Fibroblast of upper back skin (primary cell): ENCODE measurements at places on chromosomes 1 and 21.

- DNase-seq = no peak
Observed at GRCh38 chr1:202311875-202312635, 29.7 kb downstream of the UBE2T start.

GRCh38 chr1:24594328-24594598 is 38.4 kb downstream of the NCMAP start:
- DNase-seq = no peak

DNA sequence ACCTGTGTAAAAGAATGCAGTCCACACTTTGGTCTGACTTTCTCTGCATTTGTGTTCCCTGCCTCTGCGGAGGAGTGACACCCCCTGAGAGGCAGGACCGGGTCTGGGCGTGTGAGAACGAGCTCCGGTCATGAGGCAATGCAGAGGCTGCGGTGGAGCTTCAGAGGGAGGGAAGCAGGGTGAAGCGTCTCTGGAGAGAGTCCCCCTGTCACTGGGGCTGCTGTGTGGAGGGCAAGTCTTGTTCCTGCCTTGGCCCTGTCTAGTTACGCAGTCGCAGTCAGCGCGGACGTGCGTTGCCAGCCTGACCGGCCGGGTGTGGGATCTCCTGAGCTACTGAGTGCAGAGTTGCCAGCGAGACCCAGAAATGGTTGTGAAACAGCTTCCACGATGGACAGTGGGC is 48.5 kb downstream of the BACE2 start:
- DNase-seq = no peak

- DNase-seq = no peak
Observed at GRCh38 chr1:217389895-217390294, 241.0 kb downstream of the GPATCH2 start.

DNA sequence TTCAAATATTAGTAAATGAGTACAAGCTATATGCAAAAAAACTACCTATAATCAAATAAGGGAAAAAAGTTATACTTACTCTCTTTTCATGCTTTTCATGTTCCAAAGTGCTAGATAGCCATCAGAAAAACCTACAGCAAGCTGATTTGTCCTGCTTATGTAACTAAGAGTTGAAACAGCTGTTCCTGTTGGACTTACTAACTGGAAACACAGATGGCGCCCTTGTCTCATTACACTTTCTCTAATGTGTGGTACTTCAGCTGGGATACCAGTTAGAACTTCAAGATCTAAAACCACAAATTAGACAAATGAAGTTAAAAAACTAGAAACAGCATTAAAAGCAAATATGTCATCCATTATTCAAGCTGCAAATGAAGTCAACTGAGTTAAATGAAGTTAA is 24.3 kb downstream of the AHCTF1 start:
- DNase-seq = peak; percentile 51

DNA sequence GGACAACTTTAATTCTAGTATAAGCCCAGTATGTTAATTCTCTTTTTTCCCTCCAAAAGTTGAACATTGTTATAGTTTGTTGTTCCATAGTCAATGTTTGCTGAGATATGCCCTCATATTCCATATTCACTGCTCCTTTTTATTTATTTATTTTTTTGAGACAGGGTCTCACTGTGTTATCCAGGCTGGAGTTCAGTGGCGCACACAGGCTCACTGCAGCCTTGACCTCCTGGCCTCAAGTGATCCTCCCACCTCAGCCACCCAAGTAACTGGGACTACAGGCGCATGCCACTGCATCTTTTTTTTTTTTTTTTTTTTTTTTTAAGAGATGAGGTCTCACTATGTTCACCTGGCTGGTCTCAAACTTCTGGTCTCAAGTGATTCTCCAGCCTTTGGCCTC is 38.7 kb downstream of the GFI1 start:
- no peak for DNase-seq

GRCh38 chr1:163766257-163766918 is 444.6 kb downstream of the NUF2 start:
- DNase-seq = no peak

DNA sequence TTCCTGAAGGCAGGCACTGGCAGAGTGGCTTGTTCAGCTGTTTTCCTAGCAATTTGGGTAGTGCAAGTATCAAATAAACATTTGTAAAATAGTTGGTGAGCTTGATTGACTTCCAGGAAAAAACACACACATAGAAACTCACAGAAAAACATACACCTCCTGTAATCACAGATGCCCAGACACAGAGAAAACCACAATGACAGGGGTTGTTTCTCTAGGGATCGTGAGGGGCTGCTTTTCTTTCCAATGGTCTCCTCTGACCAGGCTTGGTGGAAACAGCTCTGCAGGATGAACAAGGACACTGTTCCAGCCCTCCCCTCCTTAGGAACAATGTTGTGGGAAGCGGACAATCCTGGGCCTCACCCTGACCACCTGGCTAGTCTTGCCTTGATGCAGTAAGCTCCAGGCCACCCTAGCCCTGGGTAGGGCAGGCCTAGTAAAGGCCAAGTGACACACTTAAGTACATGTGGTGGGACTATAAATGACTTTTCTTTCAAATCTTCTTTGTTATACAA is 142.5 kb upstream of the HMGB4 start:
- no peak for DNase-seq

DNA sequence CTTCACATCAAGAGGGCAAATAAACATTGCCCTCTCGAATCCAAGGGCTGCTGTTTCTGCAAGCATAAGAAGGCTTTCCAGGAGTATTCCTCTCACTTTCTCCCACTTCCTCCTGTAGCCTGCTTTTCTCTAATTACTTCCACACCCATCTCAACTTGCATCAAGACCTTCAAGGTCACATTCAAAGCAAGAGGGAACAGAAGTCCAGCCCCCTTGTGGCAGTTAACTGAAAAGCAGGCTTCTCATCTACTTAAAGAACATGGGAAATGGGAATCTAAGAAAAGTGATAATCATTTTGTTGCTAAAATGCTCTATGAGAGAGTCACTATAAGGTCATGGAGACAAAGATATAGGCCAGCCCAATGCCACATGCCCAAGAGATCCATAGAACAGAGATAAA is 874.4 kb downstream of the KCNT2 start:
- no peak for DNase-seq

DNA sequence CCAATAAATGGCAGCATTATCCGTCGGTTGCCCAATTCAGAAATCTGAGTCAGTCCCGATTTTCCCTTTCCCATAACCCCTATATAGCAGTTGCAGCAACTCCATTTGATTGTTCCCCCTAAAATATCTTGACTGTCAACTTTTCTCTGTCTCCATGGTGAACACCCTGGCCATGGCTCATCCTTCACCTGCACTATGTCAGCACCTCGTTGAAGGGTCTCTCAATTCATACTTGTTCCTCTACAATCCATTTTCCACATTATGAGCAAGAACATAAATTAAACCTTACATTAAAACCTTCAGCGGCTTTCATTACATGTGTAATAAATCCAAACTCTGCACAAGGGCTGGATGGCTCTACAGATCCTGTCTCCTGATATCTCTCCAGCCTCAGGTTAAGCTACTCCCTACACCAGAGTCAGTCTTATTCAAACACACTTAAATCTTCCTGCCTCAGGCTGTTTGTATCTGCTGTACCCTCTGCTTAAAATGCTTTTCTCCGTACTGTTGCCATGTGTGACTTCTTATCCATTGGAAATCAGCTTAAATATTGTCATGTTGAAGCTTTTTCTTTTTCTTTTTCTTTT is 87.3 kb downstream of the BACH1 start:
- no peak for DNase-seq

DNA sequence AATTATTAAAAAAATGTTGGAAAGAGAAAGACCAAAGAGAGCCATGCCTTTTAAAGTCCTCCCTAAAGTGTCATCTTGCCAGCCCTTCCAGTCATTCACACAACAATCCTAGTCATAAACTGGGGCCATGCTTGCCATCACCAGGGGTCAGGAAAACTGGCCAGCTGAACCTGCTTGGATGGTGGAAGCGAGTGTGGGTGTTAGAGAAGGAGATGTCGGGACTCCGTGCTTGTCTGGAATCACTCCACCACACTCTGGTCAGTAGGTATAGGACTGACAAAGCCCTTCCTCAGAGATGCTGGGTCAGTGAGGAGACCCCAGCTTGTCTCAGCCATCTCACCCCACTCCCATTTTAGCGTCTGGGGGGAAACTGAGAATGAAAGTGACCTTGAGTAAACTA is 3.3 kb upstream of the HAPLN2 start:
- no peak for DNase-seq

DNA sequence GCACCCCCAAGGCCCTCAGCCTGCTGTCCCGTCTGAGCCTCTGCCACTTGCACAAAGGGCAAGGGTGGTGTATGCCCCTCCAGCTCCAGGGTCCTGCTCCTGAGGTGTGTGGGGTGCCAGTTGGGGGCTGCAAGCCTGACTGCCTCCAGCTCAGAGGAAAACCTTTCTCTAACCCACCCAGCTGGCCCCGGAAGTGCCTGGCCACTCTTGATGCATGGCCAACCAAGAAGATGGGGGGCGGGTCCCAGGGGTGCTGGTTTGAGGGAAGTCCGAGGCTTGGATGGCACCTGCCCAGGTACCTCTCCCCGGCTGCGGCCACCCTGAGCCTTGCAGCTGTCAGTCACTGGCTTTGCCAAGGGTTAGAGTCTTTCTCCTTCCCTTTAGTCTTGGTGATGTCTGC is 112.6 kb upstream of the TMPRSS2 start:
- DNase-seq = no peak

DNA sequence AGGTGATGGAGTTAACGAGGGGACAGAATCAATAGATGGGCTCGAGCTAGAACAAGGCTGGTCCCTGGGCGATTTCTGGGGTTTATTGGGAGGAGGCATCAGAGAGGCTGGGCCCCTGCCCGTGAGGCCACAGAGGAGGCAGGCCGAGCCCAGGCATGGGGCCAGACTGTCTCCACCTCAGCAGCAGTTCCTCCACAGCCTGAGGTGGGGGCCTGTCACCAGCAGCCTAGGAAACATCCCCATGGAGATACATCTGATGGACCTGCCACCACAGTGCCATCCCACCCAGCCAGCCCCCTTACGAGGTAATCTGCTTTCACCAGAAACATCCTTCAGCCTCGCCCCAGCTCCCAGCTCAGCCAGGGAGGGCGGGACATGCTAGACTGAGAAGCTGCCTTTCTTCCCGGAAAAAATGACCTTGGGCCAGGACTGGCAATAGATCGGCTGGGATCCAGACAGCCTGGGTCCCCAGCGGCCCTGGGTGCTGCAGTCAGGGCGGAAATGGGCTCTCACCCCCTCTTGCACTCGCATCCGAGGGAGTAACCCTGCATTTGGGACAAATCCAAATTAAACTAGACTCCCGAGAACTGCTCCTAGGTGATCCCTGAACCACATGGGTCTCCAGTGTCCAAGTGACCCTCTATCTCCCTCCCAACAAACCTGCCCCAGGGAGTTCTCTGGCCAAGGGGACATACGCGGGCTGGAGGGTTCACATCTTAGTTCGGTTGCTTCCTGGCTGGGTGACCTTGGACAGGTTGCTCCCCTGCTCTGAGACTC is 10.0 kb upstream of the EPHA8 start:
- no peak for DNase-seq

- no peak for DNase-seq
Observed at GRCh38 chr1:157006676-157007075, 38.9 kb downstream of the ARHGEF11 start.

DNA sequence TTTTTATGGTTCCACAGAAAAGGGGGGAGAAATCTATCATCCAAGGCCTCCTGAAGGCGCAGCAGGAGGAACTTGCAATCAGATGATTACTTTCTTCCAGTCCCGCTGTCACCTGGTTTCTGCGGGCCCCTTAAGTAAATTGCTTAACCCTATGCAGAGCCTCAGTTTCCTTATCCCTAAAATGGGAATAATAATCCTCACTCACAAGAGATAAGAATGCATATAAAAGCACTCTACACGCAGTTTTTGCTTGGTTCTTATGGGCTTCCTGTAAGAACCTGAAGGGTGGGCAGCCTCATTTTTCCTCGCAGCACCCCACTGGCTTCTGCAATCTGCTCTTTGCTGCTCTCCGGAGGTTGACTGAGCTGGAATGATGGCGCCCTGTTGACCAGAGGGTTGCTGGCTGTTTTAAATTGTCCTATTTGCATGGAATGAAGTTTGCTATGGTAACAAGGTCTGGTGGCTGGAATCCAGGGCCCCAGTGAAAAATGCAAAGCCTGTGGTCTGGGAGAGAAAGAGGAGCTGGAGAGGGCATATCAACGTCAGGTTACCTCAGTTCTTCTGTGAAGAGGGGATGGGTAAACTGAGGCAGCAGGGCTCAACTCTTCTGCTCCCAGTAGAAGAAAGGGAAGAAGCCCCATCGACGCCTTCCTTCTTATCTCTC is 1.0 kb upstream of the KAZN start:
- DNase-seq = peak; percentile 8
